H54 (cell line): ENCODE measurements at places on chromosomes 4 and X.

DNA sequence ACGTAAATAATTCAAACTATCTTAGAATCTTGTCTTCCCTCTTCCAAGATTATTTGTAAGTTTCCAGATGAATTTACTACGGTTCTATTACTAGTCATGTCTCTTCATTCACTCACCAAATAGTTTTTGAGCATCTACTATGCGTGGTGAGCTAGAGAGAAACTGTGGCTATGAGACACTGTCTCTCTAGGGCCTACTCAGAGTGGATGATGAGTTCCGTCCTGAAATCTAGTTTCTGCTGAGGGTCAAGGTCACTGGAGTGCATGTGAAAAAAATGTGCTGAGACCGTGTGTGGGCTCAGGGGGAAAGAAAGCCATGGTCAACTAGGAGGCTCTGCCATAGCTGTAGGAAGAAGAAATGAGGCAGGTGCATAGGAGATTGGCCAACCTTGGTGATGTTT lies 320.2 kb upstream of the GATB start:
- DNase-seq: no peak

DNA sequence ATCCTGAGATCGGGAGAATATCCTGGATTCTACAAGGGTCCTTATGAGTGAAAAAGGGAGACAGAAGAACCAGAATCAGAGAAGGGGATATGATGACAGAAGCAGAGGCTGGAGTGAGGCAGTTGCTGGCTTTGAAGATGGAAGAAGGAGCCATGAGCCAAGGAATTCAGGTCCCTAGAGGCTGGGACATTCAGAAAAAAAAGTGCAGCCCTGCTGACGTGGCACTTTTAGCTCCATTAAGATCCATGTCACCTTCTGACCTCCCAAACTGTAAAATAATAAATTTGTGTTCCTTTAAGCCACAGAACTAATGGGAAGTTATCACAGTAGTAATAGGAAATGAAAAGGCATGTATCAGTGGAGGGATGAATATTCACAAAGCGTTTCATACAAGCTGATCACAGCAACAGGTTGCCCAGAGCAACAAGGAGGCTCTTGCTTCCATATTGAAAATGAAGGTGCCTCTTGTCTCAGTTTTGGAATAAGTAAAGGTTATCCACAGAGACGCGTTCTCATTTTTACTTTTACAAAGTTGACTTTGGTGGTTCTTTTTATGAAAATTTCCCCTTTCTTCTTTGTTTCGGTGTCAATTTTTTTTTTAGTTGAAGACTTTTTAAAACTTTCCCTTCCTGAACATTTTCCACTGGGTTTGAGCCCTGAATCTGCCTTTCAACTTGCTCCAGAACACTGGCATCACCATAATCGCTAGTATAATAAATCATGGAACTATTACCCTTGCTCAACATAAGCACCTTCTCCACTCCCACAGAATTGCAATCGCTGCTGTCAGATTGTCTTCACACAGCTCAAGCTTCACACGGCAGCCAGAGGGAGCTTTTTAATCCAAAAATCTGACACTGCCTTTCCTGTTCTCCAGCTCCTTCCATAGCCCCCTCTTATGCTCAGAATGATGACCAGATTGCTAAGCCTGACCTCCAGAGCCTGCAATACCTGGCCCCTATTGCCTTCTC lies 127.6 kb upstream of the RBPJ start:
- DNase-seq: no peak

GRCh38 chr4:100306018-100306417 lies 115.8 kb upstream of the DDIT4L start:
- no peak for DNase-seq

- DNase-seq: peak; percentile 4
These were observed 78.5 kb upstream of the PDHA2 start for GRCh38 chr4:95761426-95761825.

DNA sequence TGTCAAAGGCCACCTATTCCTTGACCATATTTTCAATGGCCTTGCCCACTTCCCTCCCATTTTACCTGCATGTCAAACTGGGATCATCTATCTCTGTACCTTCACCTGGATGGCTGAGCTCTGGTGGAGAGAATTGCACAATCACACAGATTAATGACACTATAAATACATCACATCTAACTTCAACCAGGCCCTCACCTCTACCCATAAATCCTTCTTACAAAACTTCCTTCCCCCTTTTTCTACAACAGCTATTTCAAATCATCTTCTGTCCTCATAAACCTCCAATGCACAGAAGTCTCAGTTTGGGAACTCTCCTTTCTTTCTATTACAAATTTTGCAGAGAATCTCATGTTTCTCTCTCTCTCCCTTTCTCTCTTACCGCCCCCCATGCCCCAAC lies 9.2 kb downstream of the PALLD start:
- DNase-seq: no peak

- no peak for DNase-seq
These were observed 212.7 kb downstream of the SLIT2 start for GRCh38 chr4:20464381-20464780.

GRCh38 chr4:140267576-140267975 lies 105.9 kb upstream of the SCOC start:
- DNase-seq: no peak

DNA sequence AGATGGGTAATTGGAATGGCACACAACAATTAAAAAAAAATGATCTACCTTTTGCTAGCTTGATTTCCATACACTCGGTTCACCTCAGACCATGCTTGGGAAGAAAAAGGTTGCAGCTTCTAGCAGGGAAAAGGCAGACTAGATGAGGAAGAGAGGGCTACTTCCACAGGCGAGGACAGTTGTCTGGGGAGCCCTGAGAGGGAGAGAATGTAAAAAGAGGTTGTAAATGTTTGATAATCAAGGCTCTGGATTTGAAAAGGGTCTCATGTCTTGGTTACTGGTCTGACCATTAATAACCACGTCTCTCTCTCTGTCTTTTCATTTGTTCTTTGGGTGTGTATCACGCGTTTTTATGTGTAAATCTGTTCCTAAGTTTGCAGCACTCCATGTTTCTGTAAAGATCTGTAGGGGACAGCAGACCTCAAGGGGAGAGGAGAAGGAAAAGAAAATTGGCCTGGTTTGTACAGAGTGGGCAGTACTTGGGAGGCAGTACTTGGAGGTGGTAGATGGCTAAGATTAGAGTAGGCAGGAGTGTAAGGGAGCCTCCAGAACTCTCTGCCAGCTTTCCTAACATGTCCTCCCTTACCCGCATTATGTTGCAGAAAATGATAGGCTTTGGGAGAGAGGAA lies 750 bp downstream of the ARMCX5 start:
- DNase-seq: no peak

DNA sequence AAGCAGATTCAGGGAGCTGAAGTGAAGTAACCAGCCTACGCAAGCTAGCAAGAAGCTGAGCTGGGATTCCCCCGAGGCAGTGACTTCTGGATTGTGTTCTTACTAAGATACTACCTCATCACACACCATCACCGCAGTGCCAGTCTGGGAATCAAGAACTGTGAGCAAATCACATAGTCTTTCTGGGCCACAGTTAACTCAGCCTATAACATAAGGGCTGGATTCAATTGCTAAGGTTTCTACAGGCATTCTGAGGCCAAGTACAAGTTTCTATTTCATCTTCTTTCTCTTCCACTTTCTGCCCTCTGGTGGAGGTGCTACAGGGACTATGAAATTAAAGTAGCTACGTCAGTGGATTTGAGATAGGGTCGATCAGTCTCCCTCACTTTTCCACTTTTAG lies 1.4 kb upstream of the CORIN start:
- no peak for DNase-seq

- no peak for DNase-seq
These were observed 151.4 kb downstream of the CPEB2 start for GRCh38 chr4:15153662-15154061.
